ENCODE measurements at places on chromosomes 12 and 14.

DNA sequence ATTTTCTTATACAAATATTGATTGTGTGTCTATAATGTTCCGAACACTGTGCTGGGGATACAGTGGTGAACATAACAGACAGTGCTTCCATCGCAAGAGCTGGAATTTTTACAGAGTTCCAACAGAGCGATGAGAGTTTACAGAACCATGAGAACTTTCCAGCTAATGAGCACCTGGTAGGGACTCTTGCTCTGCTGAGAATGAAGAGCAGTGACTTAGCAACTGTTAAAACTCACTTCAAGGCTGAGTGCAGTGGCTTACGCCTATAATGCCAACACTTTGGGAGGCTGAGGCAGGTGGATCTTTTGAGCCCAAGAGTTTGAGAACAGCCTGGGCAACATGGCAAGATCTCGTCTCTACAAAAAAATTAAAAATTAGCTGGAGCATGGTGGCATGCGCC is 113.8 kb upstream of the DIO2 start:
- DNase-seq: no peak

DNA sequence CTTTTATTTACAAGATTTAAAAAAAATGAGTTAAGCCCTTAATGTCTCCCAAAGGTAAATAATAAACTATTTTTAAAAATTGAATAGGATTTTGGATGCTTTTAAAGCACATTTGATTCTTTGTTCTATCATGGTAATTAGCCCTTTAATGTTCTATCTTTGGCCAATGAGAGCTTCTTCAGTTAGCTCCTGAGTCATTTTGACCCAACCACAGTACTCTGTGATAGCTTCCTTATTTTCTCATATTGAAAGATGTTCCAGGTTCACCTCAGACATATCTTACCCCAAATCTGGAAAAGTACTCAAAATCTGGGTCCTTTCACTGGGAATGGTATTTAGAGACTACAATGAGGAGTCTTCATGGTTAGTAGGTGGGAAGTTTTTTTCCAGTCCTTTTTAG is 98.0 kb downstream of the MYRFL start:
- DNase-seq: peak; percentile 35

- no peak for DNase-seq
Observed at GRCh38 chr14:80705241-80705980, 236.1 kb downstream of the CEP128 start.

DNA sequence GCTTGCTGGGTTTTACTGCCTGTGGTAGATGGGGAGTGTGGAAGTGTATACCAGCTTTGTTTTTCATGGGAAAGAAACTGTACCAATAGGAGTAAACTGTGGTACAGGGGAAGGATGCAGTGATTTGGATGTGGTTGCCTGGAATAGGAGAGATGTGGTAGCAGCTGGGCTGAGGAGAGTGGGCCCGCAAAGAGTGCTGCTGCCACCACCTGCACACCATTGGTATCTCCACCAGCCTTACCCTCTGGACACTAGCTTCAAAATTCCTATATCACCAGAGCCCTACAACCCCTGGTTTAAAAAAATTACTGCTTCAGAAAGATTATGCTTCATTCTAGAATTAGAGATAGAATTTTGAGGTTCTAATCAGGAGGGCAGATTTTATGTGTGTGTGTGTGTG is 53.6 kb downstream of the AKAP6 start:
- no peak for DNase-seq

DNA sequence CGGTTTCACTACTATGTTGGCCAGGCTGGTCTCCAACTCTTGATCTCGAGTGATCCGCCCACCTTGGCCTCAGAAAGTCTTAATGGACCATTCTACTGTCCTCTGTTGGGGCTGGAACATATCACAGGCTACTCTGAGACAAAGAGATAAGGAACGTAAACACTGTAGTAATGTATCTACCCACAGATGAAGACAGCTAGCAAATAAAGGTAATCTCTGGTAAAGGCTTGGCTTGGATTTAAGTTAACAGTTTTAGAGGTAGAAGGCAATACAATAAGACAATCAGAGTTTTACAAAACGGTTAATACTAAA is 44.6 kb upstream of the ISM2 start:
- no peak for DNase-seq

GRCh38 chr14:75554482-75554881 is 23.9 kb upstream of the FLVCR2 start:
- DNase-seq: no peak

- no peak for DNase-seq
Observed at GRCh38 chr12:1306817-1307216, 287.6 kb downstream of the FBXL14 start.

- peak; percentile 88 for DNase-seq
Observed at GRCh38 chr12:4148418-4149056, 125.0 kb upstream of the CCND2 start.

DNA sequence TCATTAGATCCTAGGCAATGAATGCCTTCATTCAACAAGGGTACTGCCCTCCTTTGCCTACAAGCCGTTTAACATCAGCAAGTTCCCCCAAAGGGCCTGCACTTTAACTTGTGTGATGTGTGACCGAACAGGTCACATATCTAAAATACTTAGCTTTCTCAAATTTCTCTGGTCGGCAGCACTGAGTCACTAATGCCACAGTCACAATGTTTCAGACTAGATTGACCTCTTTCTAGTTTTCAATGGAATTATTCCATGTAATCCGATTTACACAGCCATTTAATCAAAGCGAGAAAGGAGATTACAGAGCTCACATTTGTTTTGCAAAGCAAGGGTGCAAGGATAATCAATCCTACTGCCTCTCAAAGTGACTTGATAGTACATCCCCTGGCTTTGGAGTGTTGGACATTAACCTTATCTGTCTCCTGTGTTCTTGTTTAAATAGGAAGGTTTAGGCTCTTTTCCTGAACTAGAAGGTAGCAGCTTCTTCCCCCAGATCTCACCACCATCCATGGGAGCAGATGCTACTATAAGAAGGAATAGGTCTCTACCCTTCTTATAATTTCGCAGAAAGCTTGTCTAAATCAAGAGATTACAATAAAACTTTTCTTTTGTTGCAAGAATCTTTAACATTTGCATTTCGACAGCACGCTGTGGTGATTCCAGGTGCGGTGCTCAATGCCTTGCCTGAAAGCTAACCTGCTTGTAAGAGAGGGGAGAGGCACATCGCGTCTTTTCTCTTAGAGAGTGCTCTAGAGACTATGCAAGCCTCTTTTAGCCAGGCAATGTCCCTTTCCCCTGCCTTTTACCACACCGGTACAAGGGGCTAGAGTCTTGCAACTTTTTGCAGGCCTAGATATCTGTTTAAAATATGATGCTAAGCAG is 1.8 kb downstream of the KITLG start:
- DNase-seq: no peak

DNA sequence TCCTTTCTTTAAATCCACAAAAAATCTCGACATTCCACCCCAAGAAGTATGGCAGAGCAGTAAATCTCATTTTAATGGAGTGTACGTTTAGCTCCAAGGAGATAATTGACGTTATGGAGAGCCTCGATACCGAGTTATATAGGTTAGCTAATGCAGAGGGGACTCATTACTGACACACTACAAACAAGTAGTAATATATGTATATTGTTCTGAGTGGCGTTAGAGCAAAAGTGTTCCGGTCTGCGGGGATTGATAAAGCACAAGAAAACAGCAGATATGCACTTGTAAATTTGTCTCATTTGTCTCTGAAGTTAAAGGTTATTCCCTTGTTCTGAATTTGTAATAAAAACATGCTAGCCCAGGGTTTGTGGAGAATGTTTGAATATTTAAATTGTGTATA is 84.1 kb downstream of the BCL11B start:
- no peak for DNase-seq

DNA sequence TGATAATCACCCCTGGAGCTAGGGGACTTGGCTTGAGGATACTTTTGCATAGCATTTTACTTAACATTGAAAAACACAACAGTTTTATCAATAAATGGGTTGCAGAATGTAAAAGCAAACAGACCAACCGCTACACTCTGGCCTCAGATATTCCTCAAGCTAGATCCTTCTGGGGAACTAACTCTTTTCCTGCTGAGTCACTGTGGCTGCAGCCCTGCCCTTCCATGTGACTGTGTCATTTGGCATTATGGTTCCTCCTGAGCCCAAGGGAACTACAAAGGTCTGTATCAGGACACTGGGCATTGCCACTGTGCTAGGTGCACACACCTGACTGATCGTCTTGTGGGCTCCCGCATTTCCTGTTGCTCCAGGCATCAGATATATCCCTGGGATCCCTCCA is 56.6 kb downstream of the TTC9 start:
- DNase-seq: peak; percentile 74

DNA sequence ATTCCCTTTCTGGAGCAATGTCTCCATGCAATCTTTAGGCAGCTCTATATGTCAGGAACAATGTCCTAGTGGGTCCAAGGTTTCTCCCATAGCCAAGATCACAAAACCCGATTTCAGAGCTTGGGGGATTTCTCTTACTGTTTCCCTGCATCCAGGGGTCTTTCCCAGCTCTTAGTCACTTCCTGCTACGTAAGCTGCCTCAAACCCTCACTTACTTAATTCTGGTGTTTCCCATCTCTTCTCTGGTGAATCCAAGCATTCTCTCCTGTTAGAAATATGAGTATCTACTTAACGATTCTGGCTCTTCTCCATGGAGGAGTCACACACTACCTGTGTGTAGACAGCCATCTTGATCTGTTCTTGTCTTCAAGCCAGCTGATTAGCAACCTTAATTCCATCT is 80.0 kb downstream of the IFNG-AS1 start:
- DNase-seq: no peak

DNA sequence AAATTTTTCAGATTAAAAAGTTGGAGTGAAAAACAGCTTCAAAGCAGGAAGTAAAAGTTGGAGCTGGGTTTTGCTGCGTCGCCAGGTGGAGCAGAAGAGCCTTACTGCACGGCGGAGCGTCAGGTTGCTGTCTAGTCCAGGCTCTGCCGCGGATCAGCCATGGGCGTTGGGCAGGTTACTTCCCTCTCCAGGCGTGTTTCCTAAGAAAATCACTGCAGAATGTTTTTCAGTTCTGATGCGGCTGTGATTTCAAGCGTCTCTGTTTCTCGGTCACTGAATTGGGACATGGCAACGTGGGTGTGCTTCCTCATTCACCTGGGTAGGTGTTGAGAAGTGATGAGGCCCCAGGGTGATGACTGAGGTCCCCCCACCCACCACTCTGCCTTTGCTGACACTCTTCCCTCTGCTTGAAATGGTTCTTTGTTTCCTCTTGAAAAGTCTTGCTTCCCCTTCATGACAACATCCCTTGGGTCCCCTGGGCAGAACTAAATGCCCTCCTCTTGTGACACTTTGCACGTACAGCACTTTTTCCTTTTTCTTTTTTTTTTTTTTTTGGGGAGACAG is 7.6 kb downstream of the EVL start:
- peak; percentile 72 for DNase-seq

- no peak for DNase-seq
Observed at GRCh38 chr12:52307836-52308805, 13.1 kb downstream of the KRT83 start.

DNA sequence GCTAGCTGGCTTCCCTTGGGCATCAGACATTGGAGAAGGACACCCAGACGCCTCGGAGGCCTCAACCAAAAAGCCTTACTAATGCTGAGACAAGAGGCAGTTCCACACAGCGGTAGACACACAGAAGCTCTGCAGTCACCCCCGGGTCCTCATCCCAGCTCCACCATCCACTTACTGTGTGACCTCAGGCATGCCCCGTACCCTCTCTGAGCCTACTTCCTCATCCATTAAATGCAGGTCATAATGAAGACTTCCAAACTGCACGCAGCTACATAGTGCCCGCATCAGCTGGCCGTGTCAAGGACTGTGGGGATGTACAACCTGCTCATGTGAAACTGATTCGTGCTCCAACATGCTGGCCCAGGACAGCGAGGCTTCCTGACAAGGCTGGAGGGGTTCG is 72.3 kb downstream of the KDM2B start:
- no peak for DNase-seq

DNA sequence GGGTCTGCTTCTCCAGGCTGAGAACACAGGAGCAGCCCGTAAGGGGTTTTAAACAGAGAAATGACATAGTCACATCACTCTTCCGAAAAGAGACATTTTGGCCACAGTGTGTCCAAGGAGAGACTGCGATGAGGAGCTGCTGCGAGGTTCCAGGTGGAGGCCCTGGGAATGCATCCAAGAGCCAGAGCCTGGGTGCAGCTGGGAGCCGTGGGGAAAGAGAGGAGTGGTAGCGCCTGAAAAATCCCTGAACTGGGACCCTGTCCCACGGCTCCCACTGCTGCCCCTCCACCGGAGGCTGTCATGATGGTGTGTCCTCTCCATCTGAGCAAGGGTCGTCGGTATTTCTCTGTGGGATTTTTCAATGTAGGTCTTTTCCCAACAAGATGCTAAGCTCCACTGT is 146.9 kb downstream of the BCL11B start:
- DNase-seq: no peak

GRCh38 chr14:103142026-103142425 is 18.8 kb downstream of the TNFAIP2 start:
- no peak for DNase-seq

DNA sequence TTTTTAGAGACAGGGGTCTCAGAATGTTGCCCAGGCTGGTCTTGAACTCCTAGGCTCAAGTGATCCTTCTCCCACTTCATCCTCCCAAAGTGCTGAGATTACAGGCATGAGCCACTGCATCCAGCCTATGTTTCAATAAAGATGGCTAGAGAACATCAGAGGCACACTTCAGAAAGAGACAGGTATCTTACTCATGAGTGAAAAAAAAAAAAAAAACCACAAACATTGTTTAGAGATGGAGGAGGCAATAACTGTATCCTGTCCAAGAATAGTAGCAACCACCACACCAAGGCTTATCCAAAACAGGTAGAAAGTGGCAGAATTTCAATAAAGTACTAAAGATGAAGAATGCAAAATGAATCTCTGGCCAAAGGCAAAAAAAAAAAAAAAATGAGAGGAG is 30.3 kb downstream of the EEA1 start:
- no peak for DNase-seq

- peak; percentile 78 for DNase-seq
Observed at GRCh38 chr12:10182354-10183049, 3.7 kb downstream of the TMEM52B start.

DNA sequence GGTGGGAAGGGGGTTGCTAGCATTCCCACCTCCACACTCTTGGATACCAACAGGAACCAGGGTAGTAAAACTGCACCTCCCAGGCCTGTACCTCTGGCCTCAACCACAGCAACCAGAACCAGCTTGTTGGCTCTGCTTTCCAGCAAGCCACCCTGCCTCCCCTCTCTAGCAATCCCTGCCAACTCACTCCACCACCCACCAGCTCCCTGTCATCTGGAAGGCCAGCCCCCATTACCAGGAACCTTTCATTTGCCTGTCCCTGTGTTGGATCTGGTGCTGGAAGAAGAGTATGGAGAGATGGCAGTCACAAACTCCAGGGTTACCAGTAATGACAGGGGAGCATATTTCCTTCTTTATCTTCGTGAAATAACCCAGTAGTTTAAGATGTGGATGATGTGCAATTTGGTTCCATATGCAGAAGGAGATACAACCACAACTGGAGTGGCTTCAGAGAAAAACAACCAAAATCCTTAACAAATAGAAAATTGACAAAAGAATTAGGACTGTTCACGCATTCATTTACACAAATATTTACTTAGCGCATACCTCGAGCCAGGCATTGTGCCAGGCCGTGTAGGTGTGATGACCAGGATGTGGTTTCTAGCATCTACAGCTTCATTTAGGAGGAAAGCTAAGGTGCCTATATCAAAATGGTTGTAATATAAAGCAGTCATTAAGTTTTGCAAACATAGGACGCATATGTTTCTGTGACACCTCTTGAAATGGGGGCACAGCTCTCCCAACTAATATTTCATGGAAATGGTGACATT is 3.4 kb downstream of the B4GALNT3 start:
- no peak for DNase-seq
